ENCODE measurements at places on chromosomes 6 and 20.

DNA sequence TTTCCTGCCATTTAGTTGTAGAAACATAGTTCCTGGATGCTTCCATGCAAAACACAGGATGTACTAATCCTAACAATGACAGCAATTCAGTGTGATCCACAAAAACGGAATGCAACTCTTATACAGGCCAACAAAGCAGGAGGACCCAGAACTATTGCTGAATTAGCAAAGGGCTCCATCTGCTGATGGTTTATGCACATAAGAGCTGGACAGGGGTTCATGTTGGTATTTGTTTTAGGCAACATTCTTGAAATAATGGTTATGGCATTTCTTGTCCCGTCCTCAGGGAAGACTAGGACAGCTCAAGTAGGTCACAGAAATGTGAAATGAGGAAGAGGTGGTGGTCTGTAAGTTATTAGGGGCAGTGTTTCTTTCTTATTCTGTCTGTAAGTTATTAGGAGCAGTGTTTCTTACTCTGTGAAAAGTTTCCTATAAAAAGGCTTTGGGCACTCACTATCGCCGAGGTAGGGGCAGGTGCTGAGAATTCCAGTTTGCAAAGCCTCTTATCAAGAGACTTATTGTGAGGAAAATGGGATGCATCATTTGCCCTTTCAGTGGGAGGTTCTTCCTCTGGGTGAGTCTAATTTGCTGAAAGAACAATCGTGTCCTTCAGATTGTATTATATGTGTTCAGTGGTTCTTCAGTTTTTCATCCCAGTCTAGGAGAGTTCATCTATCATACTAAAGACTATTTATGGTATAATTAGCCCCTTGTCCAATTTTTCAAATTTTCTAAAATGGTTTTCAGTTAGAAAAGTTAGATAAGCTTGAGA lies 171.1 kb downstream of the MCHR2 start:
- DNase-seq, result no peak

DNA sequence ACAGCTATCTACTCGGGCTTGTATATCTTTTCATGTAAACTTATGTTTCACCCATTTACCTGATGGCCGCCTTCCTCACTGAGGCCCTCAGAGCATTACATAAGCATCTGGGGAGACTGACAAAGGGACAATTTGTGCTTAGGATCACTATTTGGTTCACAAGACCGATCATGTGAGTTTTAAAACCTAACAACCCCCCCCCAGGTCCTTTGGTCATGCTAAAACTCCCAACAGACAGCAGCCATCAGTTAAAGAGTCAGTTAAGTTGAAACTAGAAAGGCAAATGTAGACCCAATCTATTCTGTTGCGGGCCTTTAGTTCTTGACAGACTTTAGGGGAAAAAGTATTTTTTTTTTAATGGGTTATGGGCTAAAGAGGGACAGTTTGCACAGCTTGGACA lies 205.0 kb upstream of the RNF24 start:
- DNase-seq, result no peak

GRCh38 chr20:58837717-58838116 lies 13.0 kb downstream of the GNAS-AS1 start:
- no peak for DNase-seq

DNA sequence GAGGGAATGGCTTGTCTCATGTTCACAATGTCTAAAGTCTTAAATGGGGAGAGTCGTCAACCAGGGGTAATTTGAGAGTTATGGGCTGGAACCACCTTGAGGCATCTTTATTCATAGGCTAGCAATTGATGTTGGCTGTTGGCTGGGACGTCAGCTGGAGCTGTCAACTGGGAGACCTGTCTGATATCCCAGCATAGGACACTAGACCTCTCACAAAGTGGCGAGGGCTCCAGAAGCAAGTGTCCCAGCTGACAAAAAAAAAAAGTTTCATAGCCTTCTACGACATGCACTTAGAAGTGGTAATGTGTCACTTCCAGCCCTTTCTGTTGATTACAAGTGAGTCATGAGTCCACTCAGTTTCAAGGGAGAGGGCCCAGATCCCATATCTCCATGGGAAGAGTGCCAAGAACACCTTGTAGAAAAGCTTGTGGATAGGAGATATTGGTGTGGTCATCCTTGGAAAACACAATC lies 278.0 kb downstream of the ESR1 start:
- DNase-seq, result no peak

DNA sequence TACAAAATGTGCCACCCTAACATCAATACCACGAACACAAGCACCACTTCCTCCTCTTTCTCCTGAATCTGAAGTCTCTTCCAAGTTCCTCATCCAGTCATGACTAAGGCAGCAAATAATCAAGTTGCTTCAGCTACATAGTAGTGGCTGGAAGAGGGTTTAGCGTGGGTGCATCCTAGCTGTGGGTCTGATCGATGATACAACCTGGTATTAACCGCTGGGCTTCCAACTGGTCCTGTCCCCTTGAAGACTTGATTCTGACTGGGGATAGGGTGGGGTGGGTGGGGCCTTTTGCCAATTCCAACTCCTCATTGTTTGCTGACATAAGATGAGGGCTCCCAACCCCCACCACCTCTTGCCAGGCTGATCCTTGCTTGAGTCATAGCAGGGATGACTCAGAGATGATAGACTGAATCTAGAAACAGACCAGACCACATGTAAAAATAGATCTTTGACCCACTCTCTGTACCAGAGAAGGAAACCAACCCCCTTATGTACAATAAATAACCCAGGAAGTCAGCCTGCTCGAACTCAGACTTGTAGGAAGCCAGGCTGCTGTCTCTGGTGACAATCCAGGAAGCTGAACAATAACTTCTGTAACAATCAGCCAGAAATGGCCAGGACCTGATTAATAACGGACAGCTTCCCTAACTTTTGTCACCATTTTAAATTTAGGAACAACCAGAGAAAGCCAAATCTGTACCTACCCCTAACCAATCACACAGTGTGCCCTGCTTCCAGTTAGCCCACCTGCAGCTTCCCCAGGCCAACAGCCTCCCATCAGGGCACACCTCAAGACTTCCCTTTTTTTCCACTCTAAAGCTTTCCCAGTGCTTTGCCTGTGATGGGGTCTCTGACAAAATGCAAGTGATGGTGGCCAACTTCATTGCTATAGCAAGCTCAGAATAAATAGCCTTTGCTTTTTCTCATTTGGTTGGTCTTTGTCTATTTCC lies 68.9 kb upstream of the FAM184A start:
- no peak for DNase-seq

GRCh38 chr6:149467265-149467664 lies 17.5 kb downstream of the ZC3H12D start:
- no peak for DNase-seq

- DNase-seq, result no peak
Observed at GRCh38 chr20:47706345-47706744, 78.9 kb downstream of the SULF2 start.

- peak; percentile 40 for DNase-seq
Observed at GRCh38 chr6:37050045-37050853, 44.8 kb downstream of the FGD2 start.

DNA sequence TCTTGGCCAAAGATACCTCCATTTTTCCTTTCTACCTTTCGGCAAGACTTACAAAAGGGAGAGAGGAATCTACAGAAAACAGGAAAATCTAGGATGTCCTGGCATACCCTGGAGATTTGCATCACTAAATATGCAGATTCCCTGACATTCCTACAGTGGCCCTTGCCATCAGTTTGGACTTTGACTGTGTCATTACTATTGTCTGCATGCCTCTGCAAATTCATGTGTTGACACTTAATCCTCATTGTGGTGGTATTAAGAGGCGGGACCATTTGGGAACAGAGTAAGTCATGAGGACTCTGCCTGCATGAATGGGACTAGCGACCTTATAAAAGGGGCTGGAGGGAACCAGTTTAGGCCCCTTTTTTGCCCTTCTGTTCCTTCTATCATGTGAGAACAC lies 50.5 kb upstream of the DTNBP1 start:
- no peak for DNase-seq

DNA sequence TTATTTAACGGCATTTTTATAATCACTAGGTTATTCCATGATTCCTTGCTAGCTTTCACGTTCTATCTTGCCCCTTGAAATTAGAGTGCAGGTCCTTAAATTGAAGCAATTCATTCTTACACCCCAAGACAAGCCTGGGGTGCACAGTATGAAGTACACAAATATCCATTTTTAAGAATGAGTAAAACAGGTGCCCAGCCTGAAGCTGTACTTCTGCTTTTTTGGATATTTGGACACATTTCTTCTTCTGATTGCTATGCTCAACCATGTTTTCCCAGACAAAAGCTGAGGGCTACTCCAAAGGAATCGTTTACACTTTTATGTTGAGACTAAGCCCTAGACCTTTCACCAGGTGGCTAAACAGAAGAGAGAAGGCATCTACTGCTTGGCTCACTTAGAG lies 7.9 kb upstream of the TAGAP start:
- no peak for DNase-seq

GRCh38 chr6:48318670-48319069 lies 207.7 kb upstream of the PTCHD4 start:
- DNase-seq, result no peak

DNA sequence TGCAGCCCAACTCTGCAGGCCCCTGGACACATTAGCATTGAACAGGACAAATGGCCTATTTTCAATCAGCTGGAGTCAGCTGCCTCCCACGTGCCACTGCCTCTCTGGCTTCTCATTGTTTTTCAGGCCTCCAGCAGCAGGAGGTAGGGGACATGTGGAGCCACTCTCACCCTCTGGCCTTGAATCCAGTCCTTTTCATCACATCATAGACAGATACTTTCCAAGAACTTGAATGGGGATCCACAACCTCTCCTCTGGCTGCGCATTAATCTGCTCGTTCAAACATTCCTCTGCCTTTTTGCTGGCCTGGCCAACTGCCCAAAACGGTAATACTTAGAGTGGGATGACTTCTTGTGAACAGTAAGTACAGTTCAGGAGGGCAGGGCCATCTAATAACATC lies 592.3 kb downstream of the PKHD1 start:
- DNase-seq, result no peak

- DNase-seq, result no peak
Observed at GRCh38 chr20:32626407-32626806, 41.3 kb upstream of the NOL4L start.

DNA sequence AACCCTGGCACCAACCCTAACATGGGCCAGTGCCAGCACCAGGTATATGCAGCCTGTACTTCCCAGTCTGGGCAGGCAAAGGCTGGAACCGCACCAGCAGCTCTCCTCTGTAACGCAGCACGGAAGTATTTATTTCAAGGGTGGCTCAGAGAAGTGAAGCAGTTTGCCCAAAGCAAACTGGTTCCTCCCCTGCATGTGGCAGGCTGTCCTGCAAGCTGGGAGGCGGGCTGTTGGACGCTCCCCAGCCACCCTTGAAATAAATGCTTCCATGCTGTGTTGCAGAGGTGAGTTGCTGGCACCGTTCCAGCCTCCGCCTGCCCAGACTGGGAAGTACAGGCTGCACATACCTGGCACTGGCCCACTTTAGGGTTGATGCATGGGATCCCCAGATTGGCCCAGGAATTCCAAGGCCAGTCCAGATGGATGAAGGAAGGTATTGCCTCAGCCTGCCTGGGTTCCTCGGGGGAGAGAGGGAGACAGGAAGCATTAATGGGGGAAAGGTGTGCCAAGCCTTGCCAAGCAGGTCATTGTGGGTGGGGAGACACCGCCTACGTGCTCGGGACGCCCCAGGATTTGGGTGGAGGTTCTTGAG lies 49.8 kb downstream of the PPARD start:
- no peak for DNase-seq

DNA sequence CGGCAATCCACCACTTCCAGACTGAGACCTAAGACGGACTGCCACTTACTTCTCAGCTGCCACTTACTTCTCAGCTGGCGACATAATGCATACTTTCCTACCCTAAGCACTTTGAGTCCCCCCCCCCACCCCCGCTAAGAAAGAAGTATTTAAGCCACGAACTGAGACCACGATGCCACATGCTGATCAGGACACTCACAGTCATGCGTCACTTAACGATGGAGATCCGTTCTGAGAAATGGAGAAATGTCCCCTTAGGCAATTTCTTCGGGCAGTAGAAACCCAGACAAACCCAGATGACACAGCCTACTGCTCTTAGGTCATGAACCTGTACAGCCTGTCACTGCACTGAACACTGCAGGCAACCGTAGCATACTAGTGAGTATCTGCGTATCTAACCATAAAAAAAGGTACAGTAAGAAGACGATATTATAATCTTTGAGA lies 690 bp downstream of the IFNGR1 start:
- peak; percentile 15 for DNase-seq

DNA sequence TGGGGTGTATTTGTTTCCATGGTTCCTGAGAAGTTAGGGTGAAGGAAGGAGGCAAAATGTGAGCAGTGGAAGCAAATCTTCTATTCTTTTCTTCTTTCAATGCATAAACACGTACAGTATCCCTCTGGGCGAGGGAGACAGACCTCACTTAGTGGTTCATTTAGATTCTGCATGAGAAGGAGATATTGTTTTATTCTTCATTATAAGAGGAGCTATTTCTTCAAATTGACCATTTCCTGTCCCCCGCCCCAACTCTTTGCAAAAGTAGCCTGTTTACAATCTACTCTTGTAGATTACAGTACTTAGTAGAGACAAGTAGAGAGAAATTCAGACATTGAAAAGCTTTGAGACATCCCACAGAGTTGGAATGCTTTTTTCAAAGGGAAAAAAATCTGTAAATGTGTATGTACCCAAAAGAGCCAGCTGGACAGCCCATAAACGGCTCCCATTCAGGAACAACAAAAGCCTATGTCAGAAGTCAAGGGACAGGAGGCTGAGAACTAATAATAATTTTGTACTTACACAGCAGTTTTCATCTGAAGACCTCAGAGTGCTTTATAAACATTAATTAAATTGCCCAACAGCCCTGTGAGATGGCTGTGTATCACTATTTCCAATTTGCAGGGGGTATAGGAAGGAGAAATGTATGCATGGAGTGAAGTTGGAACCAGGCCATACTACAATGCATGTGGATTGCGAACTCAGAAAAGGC lies 23.9 kb downstream of the CD83 start:
- DNase-seq, result no peak

GRCh38 chr6:152364866-152365265 lies 272.3 kb downstream of the SYNE1 start:
- DNase-seq, result no peak

DNA sequence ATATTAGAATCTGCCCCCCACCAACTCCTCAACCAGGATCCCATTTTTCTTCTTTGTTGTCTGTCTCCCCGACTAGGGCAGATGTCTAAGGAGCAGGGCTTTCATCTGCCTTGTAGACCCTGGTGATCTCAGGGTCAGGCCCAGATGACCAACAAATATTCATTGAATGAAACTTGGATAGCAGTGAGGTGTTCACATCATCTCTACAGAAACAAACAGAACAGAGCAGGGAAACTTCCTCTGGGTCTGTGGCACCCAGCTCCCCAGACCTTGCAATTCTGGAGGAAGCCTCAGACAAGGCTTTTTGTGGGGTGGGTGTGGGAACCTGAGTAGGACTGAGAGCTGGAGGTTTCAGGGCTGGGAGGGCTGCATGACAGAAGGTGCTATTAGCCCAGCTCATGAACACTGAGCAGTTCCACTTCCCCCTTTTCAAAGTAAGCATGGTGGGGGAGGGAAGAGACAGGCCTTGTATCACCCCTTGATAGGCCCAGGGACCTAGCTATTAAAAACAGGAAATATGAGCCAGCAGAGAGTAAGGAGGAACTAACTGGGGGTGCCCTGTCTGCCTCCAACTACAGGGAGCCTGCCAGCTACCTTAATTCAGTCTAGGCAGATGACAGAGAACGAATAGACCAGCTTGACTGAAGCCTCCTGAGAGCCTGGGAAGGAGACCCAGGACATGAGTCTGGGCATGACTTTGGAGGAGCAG lies 37.3 kb upstream of the TOP1 start:
- no peak for DNase-seq
